ENCODE measurements at places on chromosomes 3 and 15.

DNA sequence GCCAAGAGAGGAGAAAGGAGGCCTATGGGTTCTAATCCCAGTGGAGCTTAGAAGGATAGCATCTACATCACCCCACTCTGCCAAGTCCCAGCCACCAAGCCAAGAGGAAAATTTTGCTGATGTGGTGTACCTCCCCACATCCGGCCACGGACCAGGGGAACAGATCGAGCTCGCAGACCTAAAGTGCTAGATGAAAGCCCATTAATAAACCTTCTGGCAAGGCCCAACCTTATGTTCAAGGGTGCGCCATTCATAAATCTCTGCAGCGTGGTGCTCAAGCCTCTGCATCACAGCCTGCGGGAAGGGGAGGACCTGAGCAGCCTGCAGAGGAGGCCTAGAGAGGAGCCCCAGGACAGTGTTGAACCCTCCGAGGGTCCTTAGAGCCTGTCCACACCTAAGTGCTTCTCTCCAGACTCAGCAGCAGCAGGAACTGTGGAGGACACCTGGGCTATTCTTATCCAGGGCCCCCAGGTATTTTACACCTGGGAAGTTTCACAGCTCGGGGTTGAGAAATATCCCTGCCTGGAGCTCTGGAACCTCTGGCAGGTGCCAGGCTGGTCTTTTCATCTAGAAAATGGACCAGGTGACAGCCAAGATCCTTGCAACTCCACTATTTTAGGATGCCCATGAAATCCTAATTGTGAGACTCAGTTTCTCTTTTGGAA is 68.0 kb downstream of the MRPL46 start:
- no peak for DNase-seq

DNA sequence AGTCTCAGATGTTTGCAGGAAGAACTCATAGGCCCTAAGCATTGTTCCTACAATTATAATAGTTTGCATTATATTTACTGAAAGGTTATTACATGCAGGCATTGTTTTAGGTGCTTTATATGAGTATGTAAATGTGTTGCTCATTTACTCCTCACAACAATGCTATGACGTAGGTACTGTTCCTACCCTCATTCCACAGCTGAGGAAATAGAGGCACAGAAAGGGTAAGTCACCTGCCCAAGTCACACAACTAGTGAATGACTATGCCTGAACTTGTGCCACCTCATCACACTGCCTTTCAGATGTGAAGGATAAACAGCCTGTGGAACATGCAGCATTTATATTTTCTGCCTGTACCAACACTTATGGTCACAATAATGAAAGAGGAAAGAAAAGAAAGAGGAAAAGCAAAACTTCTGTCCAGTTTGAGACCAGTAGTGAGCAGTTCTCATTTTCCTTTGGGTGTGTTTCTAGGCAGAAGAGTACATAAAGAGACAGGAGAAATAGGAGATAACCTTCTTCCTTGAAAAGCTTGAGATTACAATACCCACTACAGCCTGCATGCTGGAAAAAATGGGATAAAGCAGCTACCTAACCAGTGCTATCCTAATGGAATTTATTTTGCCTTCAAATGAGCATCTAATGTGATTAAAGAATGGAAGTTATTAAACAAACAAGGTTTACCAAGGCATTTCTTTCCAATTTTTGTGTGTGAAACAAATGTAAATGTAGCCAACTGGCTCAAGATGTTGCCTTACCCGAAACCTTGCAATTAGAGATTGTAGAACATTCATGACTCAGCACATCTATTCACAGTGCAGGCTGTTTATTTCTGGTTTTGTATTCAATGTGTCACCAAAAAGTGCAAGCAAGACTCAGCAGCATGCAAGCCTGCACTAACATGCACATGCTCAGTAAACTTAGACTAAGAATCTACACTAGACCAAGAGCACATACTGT is 20.5 kb upstream of the ENTPD3 start:
- no peak for DNase-seq

DNA sequence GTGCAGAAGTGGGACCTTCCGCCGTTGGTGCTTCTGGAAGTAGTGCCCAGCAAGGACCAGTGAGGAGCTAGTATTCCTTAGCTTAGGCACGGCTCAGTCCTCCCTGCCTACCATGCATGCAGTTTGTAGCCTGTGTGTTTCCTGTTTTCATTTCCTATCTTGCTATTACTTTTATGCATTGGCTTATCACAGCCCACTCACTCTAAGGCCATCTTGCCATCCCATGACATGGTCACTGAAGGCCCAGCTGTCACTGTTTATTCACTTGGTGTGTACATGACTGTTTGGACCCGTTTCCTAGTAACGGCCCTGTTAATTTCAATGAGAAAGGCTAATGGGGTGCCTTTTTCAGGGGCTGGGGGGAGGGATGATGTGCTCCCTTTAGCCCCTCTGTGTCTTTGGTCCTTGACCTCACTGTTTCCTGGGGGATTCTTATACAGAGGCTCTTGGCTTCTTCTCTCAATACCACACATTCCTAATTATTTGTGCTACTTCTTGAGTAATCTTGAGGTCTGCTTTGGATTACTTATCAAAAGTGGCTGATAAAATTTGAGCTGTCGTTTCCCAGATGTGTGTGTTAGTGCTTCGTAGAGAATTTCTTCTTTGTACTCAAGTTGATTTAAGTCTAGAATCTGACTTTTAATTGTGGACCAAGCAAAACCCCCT is 24.5 kb upstream of the TRAK1 start:
- no peak for DNase-seq

- no peak for DNase-seq
Observed at GRCh38 chr3:149596134-149596770, 61.6 kb downstream of the WWTR1 start.

Measured in activated T-helper 2 cell treated with anti-CD3 and anti-CD28 coated beads, Interferon-gamma antibody, Interleukin-2, Interleukin-4, amounts not matched to agents 10 μg/mL and 5 μg/mL and 100 μg/mL, durations not matched to agents 14 hours and 24 hours and 36 hours (primary cell).